ENCODE measurements at places on chromosomes 3 and 15.

GRCh38 chr3:172553526-172554252 lies 30.5 kb upstream of the TNFSF10 start:
- DNase-seq: no peak

- no peak for DNase-seq
Measured at GRCh38 chr3:40169983-40170382, 139.5 kb upstream of the EIF1B start.

DNA sequence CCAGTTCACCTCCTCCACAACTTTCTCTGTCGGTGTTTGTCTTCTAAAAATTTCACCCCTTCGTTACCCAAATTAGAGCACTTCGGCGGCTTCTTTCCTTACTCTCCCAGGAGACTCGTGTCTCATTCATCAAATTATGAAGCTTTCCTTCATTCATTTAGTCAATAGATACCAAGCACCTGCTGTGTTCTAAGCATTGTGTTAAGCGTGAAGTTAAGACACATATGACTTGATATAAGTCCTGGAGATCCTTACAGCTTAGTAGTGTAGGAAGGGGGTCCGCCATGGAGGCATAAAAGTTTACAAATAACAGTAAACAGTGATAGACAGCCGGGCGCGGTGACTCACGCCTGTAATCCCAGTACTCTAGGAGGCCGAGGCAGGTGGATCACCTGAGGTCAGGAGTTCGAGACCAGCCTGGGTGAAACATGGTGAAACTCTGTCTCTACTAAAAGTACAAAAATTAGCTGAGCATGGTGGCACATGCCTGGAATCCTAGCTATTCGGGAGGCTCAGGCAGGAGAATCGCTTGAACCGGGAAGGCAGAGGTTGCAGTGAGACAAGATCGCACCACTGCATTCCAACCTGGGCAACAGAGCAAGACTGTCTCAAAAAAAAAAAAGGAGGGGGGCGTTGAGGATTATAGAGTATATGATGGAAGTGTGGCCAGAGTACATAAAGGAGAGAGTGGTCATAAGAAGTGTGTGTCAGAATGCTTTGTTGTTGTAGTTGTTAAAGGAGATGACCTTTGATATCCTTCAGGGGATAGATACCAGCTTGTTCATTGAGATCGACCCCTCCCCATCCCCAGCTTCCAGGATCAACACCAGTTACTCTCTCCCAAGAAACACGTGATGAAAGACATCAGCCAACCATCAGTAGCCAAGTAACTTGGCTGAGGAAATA lies 744 bp upstream of the CCDC32 start:
- DNase-seq: no peak

DNA sequence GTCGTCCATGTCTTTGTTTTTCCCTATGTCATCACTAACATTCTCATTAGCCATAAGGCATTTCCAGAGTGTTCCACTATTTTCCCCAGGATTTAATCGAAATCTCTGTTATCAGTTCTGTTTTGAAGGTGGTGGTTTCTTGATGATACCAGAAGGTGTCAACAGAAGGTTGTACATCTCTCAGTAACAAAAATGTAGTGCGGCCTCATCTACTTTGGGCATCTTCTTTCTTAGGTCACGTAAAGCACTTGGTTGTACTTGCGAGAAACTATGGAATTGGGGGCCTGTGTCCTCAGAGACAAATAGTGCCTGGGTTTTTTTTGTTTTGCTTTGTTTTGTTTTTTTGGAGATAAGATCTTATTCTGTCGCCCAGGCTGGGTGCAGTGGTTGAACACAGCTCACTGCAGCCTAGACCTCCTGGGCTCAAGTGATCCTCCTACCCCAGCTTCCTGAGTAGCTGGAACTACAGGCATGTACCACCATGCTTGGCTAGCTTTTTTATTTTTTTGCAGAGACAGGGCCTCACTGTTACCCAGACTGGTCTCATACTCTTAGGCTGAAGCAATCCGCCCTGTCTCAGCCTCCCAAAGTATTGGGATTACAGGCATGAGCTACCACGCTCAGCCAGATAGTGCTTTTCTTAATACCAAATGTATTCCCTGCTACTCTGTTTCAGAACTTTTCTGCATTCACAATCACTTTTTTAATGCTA lies 61.2 kb upstream of the FURIN start:
- no peak for DNase-seq

DNA sequence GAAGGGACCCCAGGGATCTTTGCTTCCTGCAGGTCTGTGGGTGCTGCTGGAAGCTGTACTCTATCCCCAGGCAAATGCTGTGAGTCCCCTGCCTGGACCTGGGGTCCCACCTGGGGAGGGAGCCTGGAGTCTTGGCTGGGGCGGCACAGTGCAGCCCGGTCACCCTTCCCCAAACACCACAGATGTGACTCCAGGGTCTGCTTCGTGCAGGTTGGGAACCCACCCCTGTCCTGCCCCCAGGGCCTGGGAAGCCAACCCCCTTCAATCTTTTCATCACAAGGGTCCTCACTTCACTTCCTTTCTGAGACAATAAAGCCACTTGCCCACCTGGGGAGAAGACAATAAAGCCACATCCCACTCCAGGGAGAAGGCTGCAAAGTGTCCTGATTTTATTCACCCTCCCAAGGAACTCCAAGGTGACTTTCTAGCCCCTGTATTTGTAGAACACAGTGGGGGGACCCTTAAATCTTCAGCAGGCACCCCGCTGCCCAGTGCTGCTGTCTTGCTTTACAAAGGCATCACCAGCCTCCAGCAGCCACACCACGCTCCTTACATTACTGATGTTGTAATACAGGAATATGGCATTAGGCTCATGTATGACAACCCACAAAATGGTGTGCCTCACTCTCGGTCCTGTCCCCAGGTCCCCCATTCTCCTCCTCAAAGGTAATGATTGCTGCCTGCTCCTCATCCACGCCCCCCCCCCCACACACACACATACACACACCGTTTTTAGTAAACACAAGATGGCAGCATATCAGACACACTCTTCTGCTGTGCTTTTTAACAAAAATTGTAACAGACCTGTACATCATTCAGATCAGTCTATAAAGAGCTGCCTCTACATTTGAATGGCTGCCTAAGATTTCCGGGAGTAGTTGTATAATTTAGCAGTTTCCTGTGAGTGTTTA lies 9.9 kb downstream of the C3orf22 start:
- no peak for DNase-seq

- DNase-seq: no peak
Measured at GRCh38 chr3:34056951-34057390, 258.5 kb downstream of the PDCD6IP start.

DNA sequence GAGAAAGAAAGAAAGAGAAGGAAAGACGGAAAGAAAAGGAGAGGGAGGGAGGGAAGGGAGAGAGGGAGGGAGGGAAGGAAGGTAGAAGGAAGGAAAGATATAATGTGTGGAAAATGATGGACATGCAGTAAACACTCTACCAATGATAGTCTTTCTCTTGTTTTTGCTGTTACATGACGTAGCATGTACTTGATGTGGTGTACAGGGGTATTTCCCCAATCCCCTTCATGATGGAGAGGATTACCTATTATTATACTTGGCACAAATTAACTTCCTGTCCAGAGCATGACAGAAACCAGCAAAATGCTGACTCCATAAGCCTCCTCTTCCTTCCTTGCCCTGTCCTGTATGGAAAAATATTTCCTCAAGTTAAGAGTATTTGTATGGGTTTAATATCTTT lies 124.4 kb downstream of the B3GALNT1 start:
- DNase-seq: no peak

DNA sequence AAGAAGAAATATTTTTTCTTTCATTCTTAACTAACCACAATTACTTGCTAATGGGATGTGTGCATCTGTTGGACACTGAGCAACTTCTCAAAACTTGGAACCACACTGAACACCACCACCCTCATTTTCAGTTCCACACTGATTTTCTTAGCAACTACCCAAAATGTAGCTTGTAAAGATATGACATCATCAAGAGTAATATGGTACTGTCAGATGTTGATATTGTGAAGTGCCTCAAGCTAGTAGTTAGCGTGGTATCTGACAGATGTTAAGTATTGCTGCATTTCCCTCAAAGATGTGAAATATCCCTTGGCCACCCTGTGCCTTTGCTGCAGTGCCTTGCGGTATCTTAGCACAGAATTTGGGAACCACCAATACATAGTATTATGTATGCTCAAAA lies 9.3 kb downstream of the RFTN1 start:
- DNase-seq: no peak

GRCh38 chr15:56732135-56732885 lies 999 bp downstream of the ZNF280D start:
- DNase-seq: no peak

GRCh38 chr3:9514306-9514705 lies 39.3 kb downstream of the LHFPL4 start:
- no peak for DNase-seq

DNA sequence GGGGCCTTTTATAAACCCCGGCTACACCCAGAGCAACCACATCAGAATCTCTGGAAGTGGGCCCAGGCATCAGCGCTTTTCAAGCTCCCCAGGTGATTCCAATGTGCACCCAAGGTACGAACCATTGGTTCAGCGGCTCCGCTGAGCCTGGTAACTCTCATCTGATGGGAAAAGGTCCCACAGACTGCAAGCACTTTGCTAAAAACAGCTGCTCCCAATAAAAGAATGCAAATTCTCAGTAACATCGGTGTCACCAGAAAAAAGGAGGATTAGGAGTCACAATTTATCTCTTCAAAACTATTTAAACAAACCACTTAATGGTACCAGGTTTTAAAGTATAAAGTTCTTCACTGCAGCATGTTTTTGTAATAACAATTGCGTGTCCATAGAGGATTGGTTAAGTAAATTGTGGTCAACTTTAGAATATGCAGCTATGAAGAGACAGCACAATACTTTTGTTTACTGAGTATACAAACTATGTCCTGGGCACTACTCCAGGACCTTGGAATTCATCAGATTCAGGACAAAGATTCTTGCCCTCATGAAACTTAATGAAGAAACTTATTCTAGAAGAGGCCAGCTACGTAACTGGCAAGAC lies 660.7 kb upstream of the ADAMTS9 start:
- peak; percentile 13 for DNase-seq

DNA sequence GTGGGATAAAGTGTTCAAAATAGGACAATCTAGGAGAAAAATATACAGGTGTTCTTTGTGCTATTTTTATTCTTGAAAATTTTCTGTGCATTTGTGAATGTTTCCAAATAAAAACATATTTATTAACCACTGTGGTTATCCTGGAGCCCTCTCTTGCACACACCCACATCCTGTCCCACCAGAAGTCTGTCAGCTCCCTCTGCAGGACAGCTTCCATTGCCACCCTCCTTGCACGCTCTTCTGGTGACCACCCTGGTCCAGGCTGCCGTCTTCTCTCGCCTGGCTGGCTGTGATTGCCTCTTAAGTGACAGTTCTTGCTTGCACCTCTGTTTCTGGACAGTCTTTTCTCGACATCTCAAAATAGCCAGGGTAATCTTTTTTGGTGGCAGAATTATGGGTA lies 394.0 kb downstream of the LRTM1 start:
- no peak for DNase-seq

DNA sequence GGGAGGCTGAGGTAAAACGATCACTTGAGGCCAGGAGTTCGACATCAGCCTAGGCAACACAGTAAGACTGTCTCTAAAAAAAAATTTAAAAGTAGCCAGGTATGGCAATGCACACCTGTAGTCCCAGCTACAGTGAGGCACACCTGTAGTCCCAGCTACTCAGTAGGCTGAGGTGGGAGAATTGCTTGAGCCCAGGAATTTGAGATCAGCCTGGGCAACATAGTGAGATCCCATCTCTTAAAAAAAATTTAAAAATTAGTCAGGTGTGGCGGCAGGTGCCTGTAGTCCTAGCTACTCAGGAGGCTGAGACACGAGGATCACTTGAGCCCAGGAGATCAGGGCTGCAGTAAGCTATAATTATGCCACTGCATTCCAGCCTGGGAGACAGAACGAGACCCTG lies 6.8 kb downstream of the MESD start:
- no peak for DNase-seq

GRCh38 chr3:89841041-89841440 lies 733.6 kb downstream of the EPHA3 start:
- no peak for DNase-seq

GRCh38 chr3:29594261-29594660 lies 313.4 kb downstream of the RBMS3 start:
- DNase-seq: no peak

GRCh38 chr3:55272031-55272645 lies 215.0 kb downstream of the WNT5A start:
- DNase-seq: no peak

DNA sequence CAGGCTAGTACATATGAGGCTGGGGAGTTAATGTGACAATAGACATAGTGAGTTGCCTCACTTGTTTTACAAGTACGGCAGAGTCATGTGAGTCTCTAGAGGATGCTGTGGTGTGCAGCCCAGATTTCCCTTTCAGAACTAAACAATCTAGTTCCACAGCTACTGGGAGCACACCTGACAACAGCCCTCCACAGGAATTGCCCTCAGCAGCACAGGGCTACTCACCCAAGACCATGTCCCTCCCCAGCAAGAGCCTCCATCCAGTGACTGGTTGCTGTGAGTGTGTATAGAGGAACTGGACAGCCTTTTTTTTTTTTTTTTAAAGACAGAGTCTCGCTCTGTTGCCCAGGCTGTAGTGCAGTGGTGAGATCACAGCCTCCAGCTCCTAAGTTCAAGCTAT lies 40.2 kb upstream of the UBE2E2 start:
- DNase-seq: peak; percentile 26

DNA sequence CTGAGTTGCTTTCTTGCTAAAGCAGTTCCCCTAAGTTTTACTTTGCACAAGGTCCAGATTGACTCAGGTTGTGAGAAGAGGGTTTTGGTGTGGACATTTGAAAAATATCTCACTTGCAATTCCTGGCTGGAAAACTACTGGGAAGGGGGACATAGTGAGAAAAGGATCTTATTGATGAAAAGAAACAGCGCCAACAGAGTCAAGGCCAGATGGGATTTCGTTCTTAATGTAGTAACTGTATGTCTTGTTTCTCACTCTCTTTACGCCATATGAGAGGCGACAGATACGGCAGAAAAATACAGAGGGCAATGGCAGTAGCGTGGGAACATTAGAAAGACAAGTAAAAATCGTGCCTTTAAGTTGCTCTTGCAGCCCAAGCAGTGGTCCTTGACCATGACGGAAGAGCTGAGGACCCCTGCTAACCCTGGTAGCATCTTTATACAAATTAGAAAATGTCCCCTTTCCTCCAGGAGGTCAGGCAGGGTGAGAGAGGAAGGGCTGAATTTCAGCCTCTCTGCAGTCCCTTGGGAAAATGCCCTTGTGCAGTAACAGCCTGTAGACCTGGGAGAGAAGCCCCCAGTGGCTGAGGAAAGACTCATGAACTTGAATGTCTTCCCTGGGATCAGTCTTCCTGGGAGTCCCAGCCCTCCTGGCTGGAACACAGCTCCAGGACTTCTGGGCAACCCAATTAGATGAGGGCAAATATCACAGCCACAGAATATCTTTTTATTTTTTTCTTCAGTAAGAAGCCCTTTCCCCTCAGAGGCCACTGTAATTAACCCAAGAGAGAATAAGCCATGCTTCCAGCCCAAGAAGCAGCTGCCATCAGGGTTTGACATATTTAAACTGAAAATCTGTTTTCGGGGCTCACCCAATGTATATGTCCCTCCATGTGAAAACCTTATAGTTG lies 113.4 kb downstream of the CD47 start:
- DNase-seq: no peak

DNA sequence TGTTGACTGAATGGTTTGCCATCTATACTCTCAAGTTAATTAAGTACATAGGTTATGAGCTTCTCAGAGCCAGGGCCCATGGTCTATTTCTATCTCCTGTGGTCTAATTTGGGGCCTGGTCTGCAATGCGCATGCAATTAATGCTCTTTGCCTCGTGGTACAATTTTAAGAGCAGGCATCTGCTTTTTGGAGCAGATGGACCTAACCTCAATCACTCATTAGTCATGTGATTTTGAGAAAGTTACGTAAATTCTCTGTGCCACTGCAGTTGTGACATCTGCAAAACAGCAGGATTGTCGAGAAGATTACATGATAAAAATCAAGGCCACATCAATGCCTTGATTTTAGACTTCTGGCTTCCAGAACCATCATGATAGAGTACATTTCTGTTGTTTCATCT lies 543.7 kb upstream of the ADAMTS9 start:
- DNase-seq: no peak
